ENCODE measurements at places on chromosomes 5 and 9. TPM values are rescaled to one million over a fixed set of nuclear protein-coding genes. Genes with fewer than 3 reads are reported as not detected.
A peak's percentile ranks its signal among the peaks of the same experiment; 100 is the strongest.

DNA sequence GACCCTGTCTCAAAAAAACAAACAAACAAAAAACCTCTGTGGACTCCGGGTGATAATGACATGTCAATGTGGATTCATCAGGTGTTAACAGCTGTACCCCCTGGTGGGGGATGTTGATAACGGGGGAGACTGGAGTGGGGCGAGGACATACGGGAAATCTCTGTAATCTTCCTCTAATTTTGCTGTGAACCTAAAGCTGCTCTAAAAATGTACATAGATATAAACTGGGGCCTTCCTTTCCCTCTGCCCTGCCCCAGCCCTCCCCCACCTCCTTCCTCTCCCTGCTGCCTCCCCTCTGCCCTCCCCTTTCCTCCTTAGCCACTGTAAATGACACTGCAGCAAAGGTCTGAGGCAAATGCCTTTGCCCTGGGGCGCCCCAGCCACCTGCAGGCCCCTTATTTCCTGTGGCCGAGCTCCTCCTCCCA, 1.4 kb upstream of the CEL start:
- H3K27me3 ChIP-seq: no peaks in the 10 kb centered on the region
- no peak for DNase-seq
- H3K4me1 ChIP-seq: no peaks in the 10 kb centered on the region
- no peak overlapping the region for H3K4me3 ChIP-seq

DNA sequence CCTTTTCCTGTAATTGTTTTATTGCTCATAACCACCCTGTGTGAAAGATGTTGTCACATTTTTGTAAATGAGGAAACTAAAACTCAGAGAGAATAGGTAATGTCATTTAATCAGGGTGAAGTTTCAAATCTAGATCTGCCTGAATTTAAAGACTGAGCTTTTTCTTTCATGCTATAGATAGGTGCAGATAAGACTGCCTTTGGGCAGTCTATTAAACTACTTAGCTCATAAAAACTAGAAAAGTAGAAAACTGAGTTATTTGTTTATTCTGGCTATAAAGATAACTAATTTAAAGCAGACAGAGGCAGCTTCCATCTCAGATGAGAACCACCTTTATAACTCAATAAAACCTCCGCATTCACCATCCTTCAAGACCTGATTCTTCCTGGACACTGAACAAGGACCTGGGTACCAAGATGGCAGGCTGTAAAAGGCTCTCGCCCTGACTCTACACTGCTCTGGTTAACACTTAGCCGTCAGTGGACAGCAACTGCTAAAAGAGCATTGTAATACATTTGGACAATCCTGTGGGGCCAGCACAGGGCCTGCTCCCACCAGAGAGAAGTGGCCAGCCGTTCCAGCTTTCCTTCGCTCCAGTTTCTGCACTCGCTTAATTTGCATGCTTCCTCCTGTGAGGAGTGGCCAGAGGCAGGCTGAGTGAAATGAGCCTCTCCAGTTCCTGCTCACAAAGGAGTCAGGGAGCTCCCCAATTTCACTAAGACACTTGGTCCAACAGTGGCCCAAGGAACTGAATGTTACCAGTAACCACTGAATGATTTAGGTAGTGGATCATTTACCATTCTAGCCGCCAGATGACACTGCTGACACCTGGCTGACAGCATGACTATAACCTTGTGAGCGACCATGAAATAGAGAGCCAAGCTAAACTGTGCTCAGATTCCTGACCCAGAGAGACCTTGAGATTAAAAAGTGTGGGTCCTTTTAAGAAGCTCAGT, 566.4 kb downstream of the EFNA5 start:
- no peak for DNase-seq
- H3K36me3 ChIP-seq: no peaks in the 10 kb centered on the region
- H3K4me3 ChIP-seq: no peak overlapping the region
- no peaks in the 10 kb centered on the region for H3K27me3 ChIP-seq

DNA sequence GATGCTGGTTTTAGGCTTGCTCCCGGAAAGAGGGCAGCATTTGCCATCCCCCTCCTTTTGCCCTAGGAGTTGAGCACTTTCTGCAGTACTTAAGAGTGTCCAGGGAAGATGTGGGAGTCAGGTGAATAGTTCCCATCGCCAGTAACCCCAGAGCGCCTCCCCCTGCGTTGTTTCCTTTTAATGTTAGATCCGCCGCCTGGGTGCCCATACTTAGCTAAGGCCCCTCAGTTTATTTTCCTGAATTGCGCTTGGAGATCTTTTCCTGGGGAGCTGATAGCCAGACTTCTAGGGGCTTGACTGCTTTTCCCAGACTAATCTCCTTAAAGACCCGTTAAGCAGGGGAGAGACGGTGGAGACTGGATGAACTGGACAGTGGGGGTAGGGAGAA, 377 bp upstream of the PCDHAC2 start:
- no peaks in the 10 kb centered on the region for H3K36me3 ChIP-seq
- no peak for DNase-seq
- peak overlapping the region; percentile 6 for H3K4me3 ChIP-seq
- no peaks in the 10 kb centered on the region for H3K4me1 ChIP-seq
- no peak overlapping the region for H3K27ac ChIP-seq

DNA sequence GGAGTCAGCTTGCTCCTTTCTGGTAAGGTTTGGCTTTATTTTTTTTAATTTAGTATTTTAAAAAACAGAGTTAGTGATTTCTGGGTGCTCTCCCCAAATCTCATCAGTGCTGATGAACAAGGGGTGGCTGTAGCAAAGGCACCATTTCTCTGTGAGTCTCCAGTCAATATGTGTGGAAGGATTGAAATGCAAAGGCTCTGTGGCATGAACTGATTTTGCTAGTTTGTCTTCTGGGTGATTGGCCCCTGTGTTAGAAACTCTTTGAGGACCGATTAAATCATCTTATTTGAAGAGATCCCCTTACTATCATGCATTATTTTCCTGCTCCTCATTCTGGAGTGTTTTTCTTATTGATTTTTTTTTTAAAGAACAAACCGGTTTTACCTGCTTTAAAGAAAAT, 596 bp downstream of the TEK start:
- H3K36me3 ChIP-seq: no peaks in the 10 kb centered on the region
- no peak for DNase-seq
- no peaks in the 10 kb centered on the region for H3K27me3 ChIP-seq
- no peaks in the 10 kb centered on the region for H3K4me1 ChIP-seq
- H3K27ac ChIP-seq: no peak overlapping the region

DNA sequence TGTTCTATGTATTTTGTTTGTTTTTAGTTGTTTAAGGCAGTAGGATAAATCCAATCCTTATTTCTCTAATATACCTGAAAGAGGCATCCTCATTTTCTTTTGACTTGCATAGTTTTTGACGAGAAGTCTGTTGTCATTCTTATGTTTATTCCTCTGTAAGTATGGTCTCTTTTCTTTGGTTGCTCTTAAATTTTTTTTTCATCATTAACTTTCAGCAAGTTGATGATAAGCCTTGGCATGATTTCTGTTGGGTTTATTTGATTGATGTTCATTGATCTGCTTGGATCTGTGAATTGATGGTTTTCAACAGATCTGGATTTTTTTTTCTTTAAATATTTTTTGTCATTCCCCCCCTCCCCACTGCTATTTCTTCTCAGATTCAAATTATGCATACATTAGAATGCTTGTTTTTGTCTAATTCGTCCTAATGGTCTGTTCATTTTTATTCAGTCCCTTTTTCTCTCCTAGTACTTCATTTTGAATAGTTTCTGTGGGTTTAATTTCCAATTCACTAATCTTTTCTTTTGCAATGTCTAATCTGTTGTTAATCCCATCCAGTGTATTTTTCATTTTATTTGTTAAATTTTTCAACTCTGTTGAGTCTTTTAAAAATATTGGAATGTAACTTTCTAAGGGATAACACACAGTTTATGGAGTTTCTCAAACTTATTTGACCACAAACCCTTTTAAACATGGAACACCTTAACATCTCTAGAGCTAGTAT, 495.9 kb downstream of the CSNK1G3 start:
- no peak overlapping the region for H3K4me3 ChIP-seq
- DNase-seq: peak; percentile 55
- H3K27me3 ChIP-seq: no peaks in the 10 kb centered on the region

DNA sequence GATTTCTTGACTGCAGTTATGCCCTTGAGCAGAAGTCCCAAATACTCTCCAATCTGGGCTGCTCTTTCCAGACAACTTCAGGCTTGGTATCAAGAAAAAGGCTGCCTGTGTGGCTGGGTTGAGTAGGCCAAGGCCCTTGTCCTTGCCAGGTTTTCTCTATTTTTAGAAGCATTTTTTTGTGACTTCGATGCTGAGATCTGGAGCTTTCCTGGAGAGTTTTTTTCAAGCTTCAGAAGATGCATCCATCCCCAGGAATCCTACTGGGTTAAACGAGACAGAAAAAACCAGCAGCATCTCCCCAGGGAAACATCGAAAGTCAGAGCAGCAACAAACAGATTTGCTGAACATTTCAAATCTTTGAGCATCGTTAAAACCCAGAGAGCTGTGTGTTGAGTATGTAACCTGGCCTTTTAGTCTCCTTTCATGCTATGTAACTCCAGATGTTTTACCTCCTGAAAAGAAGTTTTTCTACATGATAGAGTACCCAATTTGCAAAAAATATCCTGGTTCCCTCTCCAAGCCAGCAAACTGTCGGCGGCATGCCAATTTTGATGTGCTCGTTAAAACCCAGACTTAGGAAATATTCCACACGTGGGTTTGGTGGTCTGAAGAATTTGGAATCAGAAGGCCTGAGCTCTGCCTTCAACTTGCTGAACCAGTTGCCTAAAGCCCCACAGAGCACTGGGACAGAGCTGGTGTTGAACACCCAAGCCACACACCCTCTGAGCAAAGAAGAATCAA, 98.1 kb upstream of the ALDH1B1 start:
- no peak for DNase-seq
- no peak overlapping the region for H3K27ac ChIP-seq
- H3K4me3 ChIP-seq: no peak overlapping the region
- peaks cover 8% of the 10 kb centered on the region for H3K27me3 ChIP-seq

- no peaks in the 10 kb centered on the region for H3K36me3 ChIP-seq
- H3K27ac ChIP-seq: no peak overlapping the region
- H3K4me3 ChIP-seq: no peak overlapping the region
Observed at GRCh38 chr9:104776797-104777196, 12.9 kb downstream of the NIPSNAP3B start.

DNA sequence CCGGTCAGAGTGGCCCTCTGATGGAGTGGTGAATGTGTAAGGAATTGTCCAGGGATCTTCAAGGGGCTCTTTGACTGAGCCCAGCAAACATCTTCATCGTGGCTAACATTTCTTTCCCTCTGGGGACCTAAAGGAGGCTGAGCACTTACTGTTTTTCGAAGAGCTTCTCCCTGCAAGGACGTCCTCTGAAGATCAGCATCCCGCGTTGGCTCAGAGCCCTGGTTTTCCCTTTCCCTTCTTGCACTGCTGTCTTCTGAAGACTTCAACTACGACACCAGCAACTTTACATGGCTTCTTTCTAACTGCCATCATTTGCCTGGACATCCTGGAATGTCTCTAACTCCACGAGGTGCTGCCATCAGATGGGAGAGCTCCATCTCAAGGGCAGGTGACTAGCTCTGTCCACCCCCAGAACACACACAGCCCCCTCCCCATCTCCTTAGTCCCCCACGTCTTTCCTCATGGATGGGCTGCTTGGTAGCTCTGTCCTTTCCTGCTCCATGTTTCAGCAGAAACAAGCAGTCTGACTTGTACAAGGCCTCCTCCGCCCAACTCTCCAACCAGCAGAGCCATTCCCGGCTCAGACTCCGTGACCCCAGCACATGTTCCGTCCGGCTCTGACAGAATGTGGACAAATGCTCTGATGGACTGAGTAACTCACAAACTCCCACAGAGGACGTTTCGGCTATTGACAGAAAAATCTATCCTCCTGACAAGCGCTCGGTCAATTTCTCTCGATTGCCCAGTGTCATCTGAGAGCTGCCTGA, 17.1 kb downstream of the SHB start:
- H3K36me3 ChIP-seq: no peaks in the 10 kb centered on the region
- DNase-seq: no peak
- no peak overlapping the region for H3K27ac ChIP-seq
- H3K4me1 ChIP-seq: peaks cover 16% of the 10 kb centered on the region
- H3K4me3 ChIP-seq: no peak overlapping the region

DNA sequence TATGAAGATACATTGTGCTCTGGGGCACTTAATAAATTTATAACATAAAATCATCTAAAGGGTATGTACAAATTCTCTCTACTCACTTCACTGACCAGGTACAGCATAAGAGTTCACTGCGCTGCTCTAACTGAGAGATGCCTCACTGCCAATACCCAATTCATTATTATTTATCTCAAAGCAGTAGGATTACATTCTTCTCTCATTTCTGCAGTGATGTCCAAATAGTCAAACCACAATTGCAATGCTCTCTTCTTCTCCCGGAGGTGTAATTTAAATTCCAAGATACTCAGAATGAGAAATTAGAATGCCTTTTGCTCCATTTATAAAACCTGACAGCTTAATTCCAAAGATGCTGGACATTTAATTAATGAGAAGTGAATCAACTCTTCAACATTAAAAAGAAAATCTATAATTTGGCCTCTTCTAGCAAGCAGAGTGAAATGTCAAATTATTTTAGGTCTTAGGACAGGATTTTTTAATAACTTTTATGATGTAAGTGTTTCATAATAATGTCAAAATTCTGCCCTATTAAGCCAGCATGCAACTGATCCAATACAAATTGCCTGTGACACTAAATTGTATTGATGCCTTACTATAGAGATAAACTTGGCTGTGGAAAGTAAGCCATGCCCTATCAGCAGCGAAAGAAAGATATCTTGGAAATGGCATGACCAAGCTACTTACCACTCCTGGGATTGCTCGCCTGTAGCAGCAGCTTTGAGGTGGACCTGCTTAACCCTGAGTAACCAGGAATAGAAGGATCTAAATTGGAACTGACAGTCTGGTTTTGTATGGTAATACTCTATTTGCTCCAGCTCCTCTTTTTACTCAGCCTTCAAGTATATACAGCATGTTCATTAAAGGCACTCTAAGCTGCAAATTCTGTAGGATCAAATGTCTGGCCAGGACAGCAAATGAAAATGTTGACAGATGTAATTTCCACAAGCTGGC, 374.2 kb upstream of the TYRP1 start:
- no peaks in the 10 kb centered on the region for H3K4me1 ChIP-seq
- no peak for DNase-seq
- H3K36me3 ChIP-seq: no peaks in the 10 kb centered on the region
- H3K27me3 ChIP-seq: no peaks in the 10 kb centered on the region

DNA sequence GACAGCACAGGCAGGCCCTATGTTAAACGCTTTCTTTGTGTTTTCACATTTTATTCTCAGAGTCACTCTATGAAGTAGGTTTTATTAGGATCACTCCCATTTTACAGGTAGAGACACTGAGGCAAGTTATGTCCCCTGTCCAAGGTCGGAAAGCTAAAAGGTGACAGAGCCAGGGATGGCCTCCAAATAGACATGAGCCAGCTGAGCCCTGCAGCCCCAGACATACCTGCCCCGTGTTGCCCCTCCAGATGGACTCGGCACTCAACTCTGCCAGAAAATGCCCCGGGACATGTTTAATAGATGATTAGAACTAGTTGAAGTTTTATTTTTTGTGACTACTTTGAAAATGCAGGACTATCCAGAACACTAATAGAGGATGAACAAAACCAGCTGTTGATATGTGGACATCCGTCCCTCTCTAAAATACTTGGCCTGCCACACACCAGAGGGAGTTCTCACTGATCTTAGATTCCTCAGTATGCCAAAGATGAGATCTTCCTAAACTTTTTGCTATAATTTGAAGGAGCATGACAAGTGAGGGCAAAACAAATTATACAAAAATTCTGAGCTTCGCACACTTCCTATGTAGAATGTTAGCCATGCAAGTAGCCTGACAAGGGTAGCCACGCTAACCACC, 258.6 kb upstream of the ADAMTS16 start:
- H3K27me3 ChIP-seq: no peaks in the 10 kb centered on the region

TXNDC8 gene
- polyA plus RNA-seq: not detected

IGFBPL1 gene
- not detected for polyA plus RNA-seq

All from fibroblast of lung (primary cell).